Activated naive CD4-positive, alpha-beta T cell (primary cell): ENCODE measurements at places on chromosomes 7 and 10.

DNA sequence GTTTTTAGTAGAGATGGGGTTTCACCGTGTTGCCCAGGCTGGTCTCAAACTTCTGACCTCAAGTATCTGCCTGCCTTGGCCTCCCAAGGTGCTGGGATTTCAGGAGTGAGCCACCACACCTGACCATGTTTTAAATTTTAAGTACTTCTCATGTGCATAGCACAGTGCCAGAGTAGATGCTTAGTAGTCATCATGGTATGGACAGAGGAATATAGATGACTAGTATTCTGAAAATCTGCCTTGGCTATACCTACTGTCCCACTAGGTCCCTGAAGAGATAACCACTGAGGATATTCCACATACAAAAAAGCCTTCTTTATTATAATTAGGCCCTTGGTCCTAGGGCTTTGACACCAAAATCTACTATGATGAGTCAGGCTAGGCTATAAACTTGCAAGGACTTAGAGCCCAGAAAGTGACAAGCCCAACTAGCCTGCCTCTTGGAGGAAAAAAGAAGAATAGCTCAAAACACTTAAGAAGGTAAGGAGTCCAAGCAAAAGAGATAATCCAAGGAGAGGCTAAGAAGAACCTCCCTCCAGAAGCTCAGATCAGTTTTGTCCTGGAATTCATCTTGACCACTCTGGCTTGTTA, 34.0 kb downstream of the LUC7L2 start:
- DNase-seq = no peak

DNA sequence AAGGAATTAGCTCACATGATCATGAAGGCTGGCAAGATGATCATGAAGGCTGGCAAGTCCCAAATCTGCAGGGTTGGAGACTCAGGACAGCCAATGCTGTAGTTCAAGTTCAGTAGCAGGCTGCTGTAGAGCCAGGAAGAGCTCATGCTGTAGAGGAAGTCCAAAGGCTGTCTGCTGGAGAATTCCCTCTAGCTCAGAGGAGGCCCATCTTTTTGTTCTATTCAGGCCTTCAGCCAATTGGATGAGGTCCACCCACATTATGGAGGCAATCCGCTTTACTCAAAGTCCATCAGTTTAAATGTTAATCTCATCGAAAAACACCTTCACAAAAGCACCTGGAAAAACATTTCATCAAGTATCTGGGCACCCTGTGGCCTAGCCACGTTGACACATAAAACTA, 24.8 kb upstream of the FAM171A1 start:
- no peak for DNase-seq

DNA sequence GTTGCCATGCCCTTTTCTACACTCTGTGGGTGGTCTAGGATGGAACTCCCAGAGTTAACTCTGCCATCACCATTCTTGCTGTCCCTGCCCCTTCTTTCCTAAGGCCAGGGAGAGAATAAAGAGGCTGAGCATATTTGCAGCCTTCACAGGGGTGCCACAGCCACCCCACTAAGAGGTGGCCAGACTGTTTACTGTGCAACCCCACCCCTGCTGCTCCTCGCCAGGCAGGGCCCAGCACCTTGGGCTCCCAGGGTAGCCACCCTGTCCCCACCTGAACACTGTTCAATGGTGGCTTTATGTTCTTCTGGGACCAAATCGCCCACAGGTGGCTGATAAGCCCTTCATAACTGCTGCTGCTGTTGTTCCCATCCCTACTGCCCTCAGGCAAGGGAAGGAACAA, 198.9 kb downstream of the SNX13 start:
- no peak for DNase-seq

DNA sequence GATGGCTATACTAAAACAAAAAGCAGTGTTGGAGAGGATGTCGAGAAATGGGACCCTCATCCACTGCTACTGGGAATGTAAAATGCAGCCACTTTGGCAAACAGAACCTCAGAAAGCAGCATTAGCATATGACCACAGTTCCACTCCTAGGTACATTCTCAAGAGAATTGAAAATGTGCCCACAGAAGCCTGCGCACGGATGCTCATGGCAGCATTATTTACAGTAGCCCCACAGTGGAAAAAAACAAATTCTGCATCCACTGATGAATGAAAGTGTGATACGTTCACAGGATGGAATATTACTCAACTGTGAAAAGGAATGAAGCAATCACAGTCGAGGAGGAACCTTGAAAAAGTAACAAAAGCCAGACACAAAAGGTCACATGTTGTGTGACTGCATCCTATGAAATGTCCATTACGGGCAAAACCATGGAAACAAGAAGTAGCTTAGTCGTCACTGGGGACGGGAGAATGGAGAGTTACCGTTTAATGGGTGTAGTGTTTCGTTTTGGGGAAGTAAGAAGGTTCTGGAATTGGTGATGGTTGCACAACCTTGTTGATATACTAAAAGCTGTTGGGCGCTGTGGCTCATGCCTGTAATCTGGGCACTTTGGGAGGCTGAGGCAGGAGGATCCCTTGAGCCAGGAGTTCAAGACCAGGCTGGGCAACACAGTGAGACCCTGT, 2.5 kb upstream of the UPK3B start:
- no peak for DNase-seq

GRCh38 chr10:93807371-93807770, 49.6 kb downstream of the LGI1 start:
- no peak for DNase-seq

- DNase-seq = peak; percentile 34
Observed at GRCh38 chr7:27130540-27131389, at the start of gene HOXA4. Gene HOXA4, minus strand, starts transcription at chr7:27130757. Its CDS starts 24 bp downstream, at chr7:27130733.

- DNase-seq = no peak
Observed at GRCh38 chr7:37441386-37441760, 7.3 kb downstream of the ELMO1 start.

DNA sequence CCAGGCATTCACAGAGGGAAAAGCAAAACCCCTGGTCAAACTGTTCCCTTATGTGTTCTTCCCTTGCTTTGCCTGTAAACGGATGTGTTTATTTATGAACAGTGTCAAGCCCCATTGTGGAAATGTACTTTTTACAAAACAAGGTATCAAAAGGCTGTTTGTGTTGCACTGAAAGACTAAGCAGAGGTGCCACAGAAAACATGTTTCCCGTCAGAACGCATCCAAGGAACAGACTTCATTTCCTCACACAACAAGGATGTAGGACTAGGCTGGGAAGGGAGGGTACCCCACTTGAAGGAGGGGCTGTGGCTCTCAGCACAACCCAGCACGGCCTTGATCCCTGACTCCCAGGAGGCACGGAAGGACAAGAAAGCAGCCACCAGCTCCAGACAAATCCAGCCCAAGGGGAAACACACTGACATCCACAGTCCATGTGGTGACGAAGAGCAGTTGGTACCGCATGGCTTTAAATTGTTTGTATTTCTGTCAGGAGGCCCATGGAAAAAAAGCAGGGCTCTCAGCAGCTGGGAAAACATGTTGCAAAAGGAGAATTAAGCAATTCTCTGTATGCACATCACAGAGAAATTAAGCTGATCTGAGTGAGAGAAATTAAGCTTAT, 85.6 kb downstream of the RNF216 start:
- DNase-seq = no peak

- no peak for DNase-seq
Observed at GRCh38 chr10:78254013-78254412, 220.3 kb downstream of the RPS24 start.

DNA sequence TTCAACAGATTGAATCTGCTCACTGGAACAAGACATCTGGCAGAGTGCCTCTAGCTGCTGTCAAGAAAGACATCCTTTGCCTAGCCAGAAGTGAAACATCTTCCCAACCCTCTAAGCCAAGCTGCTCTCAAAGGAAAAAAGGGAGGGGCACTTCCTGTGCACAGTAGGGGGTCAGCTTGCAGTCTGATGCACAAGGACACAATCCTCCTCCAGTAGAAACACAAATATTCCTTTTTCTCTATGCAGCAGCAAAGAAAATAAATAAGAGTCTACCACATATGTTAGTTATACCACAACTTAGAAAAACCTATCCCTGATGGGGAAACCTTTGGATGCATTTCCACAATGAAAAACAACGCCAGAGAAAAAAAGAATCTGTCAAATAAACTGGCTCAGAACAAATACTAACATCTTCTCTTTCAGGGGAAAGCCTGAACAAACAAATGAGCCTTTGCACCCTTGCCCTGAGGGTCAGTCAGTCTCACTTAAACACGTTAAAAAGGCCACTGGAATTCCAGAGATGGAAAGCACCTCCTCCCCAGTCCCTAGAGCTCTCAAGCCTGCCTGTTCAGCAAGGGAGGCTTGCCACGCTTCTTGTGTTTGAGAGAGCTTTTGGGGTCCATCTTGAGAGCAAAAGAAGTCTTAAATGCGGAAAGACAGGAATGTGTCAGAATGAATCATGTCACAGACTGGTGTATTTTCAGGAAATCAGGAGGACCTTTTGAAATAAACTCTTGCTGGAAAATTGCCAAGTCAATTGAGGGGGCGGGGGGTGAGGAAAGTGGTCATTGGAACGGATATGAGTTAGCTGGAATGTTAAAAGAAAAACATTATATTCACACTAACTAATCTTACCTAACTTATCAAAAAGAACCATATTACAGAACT, 7.5 kb downstream of the LAMB1 start:
- no peak for DNase-seq

GRCh38 chr10:1526436-1527055, 210.8 kb downstream of the ADARB2 start:
- no peak for DNase-seq

DNA sequence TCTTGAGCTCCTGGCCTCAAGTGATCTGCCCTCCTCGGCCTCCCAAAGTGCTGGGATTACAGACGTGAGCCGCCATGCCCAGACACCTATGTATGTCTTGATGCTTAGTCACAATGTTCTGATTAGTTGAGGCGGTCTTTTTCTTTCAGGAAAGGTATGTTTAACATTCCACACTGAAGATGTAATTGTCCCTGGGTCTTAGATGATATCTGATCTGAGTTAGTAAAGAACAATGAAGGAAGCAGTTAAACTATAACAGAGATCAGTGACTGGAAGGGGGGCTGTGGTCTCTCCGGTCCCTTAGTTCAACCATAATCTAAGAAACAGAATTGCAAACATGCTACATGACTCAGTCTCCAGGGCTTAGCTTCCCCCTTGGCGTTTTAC, 31.5 kb upstream of the SH2D4B start:
- no peak for DNase-seq

GRCh38 chr10:63265222-63265617, 132.1 kb downstream of the NRBF2 start:
- no peak for DNase-seq

GRCh38 chr7:129828989-129829736, 123.6 kb downstream of the UBE2H start:
- no peak for DNase-seq

- DNase-seq = no peak
Observed at GRCh38 chr7:109873296-109873695, 1217.6 kb upstream of the LRRN3 start.

GRCh38 chr7:98133181-98133580, 26.5 kb downstream of the LMTK2 start:
- DNase-seq = no peak

GRCh38 chr7:128665057-128665456, 7.0 kb upstream of the GARIN1A start:
- no peak for DNase-seq

DNA sequence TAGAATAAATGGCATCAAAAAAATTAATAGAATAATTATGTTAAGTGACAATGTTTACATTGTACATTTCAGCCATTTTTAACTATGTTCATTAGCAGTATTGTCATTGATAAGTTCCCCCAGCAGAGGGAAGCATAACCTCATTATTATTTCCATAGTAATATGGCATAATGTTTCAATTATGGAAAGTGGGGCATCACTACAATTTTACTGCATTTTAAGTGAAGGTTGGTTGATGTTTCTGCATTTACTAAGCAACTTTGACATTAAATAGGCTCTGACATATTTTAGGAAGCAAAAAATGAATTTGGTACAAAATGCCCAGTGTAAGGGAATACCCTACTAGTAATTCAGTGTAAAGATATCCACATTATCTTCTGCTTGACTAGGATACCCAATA, 218.3 kb downstream of the SEMA3A start:
- no peak for DNase-seq

DNA sequence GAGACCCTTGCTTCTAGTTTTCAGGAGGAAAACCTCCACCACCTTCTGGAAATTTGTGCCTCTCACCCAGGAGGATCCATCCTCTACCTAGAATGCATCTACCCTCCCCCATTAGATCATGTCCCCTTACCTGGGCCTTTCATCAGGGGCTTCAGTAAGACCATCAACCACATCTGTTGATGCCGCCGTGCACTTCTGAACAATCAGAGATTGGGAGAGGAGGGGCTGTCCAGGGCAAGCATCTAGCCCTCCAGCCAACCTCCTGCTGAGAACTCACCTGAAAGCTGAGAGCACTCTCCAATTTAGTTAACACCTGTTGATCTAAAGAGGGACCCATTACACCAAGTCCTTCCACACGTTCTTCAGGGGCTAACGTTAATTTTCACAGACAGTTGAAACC, 57.6 kb upstream of the PIK3CG start:
- no peak for DNase-seq

GRCh38 chr7:17601921-17602320, 303.5 kb downstream of the AHR start:
- DNase-seq = no peak

- no peak for DNase-seq
Observed at GRCh38 chr10:91035650-91036292, 114.9 kb upstream of the ANKRD1 start.

- DNase-seq = no peak
Observed at GRCh38 chr10:97770255-97770654, 1.5 kb downstream of the SFRP5 start.

- DNase-seq = no peak
Observed at GRCh38 chr7:43164757-43165156, 52.3 kb downstream of the HECW1 start.

DNA sequence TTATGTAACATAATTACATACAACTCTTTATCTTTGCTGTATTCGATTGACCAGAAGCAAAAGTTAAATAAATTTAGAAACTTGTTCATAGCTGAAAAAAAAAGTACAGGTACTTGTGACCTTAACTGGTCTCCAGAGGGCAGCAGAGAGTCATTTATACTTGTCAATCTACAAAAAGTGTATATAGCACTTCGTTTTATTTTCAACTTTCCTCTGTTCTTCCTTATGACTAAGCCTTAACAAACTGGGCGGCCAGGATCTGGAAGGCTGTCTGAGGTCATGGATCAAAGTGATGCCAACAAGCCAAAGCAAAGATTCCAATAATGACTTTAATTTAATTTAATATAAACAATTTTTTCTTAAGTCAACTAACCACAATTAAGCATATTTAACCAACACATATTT, 29.8 kb downstream of the C10orf67 start:
- no peak for DNase-seq

- DNase-seq = no peak
Observed at GRCh38 chr7:84611391-84611790, 416.8 kb upstream of the SEMA3A start.

DNA sequence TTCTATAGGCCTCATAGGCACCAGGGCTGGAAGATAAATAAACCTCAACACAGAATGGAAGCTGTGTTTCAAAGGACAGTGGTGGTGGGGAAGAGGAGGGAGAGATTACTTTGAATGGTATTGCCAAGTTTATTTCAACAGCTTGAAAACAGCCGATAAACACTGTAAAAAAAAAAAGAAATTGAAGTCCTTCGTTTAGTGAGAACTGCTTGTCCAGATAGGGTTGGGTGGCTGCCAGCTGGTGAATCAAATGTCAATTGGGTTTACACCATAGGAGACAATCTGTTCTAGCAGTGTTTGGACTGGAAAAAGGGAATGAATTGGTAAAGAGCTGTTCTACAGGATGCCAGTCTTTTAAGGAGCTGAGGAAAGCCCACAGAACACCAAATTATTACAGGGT, 254.8 kb downstream of the PHF14 start:
- no peak for DNase-seq

GRCh38 chr10:51171946-51172345, 97.7 kb downstream of the PRKG1 start:
- no peak for DNase-seq
